ENCODE measurements at places on chromosomes 2 and 18.

DNA sequence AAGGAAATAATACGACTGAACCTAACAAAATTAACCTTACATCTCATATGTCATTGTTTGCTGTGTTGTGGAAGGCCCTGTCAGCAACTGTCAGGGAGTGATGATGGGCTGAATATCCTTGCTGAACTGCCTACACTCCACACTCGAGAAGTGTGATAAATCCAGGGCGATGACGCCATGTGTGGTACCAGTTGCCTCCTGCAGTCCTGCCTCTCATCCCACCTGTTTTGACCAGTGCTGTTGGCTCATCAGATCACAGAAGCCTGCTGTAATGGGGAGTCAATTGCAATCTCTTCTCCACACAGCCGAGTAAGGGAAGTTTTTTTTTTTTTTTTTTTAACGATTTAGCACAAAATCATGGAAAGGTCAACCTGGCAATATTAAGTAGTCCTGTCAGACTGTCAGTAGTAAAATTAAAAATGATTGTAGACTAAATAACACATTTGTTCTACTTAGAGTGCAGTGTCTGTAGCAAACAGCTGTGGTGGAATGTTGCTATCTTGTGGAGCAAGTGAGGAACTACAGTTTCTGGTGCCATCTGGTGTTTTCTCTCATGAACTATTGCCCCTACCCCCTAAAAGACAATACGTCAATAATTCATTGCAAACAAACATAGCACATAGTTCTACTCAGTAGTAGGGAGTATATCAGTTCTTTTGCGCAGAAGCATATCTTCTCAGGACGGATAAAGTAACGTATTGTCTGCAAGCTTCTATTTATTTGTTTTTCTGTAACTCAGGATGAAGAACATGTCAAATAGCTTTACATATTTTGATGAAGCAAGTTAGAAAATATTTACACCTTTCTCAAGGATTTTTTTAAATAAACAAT, 347.6 kb downstream of the CTNNA2 start:
- ATAC-seq = no peak

DNA sequence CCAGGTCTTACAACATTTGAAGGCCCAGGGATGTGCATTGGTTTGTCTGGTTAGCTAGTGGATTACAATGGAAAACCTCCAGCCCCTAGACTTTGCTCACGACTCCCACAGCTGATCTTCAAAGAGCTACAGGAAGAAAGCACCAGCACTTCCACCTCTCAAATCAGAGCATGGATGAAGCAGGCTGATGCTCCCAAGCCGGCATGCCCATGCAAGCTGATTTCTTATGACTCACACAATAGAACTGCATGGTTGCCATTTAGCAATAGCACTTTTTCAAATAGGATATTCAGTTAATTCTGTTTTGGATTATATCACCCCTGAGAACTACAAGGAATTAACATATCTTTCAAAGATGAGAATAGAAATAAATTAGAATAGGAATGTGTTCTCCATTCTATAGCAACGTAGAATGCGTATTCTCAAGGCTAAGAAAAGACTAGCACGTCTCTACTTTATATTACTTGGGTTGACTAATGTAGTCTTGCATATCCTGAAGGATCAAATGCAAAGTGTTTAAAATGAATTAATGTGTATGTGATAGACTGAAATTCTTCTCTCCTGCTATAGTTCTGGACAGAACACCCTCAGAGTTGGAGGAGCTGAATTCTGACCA, 292.4 kb downstream of the TRIB2 start:
- no peak for ATAC-seq

DNA sequence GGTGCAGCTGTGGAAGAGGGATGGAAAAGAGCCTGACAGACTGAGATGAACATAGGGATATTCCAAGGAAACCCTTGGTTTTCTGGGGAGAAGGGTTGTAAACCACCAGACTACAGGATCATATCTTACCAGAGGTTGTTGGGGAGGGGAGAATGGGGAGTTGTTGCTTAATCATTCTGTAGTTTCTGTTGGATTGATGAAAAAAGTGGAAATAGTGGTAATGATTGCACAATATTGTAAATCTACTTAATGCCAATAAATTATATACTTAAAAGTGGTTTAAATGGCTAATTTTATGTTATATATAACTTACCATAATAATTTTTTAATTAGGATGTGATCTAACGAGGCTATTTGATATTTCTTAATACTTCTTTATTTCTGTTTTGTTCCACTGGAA, 800.9 kb downstream of the BCL11A start:
- ATAC-seq = no peak

- ATAC-seq = no peak
These were observed 736 bp downstream of the ZSCAN30 start for GRCh38 chr18:35289293-35289692.

DNA sequence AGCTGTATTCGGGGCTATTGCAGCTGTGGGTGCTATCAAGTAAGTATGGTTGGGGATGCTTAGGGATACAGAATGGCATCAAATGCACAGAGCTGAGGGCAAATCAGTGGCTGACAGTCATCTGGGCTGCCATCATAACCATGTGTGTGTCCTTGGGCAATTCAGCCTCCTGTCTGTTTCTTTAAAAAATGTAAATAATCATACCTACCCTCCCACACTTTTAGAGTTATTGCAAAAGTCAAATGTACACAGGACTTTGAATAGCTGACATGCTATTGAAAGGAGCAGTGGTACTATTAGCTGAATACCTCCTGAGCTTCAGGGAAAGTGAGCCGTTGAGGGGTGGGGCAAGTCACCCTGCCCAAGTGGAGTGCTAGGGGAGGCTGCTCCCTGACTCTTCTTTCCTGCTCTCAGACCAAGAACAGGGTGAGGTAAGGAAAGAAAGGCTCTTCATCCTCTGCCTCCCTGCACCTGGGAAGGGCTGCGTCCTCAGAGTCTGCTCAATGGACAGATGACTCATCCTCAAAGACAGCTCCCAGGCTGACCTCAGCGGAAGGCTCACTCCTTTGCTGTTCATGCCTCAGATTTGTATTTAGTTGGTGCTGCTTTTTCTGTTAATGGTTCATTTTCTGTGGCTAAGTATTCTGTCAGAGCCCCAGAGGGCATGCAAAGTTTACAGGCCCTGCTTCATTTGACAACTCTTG, 54.9 kb upstream of the BZW1 start:
- no peak for ATAC-seq

DNA sequence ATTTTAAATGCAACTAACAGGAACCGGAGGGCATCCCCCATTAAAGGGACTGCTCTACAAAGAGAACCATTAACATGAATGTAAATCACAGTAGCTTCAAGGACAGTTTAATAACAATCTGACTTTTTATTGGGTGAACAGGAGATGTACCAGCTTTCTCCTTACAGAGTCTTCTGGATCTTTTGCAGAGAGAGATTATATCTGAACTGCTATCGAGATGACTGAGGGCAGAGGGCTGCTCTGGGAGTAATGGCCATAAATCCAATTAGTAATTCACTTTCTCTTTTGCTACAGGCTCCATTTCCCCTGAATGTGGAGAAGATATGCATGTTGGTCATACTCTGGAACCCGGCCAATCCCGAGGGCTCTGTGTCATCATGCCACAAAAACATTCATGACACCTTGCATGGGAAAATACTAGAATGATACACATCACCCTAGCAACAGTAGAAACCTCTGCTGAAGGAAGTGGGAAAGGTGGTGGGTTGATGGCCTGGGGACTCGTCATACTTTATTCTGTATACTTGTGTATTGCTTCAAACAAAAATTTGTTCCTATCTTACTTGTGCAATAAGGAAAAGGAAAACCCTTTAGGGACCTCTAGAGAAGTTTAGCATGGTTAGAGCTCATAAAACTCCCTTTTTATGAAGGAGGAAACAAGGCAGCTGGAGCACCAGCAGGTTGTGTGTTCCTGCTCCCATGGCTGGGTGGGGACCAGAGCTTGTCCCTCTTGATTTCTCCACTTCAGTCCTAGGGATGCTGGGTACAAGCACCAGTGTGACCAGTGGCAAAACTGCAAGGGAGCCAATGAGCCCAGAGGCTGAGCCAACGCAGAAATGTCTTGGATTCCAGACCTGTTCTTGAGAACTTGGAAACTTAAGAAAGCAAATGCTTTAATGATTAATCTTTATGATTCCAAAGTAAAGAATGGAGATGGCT, 26.0 kb downstream of the CTAGE1 start:
- ATAC-seq = no peak

GRCh38 chr2:134401789-134402188, 147.9 kb downstream of the MGAT5 start:
- no peak for ATAC-seq

DNA sequence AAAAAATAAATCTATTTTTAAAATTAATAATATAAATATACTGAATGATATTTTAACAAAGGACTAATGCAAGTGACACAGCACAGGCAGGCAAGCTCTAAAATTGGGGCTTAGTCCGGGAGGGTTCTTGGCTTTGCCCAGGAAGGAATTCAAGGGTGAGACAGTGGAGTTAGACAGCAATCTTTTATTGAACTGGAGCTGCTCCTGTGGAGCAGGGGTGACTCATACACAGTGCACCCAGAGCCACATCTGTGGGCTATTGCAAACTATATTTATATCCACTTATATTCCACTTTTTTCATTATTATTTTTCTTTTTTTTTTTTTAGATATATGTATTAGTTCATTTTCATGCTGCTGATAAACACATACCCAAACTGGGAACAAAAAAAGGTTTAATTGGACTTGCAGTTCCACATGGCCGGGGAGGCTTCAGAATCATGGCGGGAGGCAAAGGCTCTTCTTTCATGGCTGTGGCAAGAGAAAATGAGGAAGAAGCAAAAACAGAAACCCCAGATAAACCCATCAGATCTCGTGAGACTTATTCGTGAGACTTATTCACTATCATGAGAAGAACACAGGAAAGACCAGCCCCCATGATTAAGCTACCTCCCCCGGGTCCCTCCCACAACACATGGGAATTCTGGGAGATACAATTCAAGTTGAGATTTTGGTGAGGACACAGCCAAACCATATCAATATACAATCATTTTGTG, 437.1 kb downstream of the BCL11A start:
- ATAC-seq = no peak

DNA sequence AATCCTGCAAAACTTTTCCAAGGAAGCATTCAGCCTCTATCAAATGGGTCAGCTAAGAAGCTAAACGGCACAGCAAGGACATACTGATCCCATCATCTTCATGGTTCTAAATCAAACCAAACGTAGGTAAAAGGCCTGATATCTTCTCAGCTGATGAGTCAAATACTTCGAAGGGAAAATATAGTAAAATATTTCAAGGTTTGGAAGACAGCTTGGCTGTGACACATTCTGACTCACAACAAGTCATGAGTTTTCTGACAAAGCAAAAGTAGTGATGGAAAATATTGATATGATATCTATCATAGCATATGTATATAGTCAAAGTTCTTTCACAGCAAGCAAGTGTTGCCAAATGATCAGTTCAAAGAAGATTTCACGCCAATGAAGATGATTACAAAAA, 31.5 kb downstream of the DOCK10 start:
- peak; percentile 91 for ATAC-seq

GRCh38 chr18:11411048-11411447, 198.3 kb upstream of the SLC35G4 start:
- no peak for ATAC-seq

GRCh38 chr2:168034616-168035015, 212.8 kb downstream of the STK39 start:
- no peak for ATAC-seq

- no peak for ATAC-seq
These were observed 124.0 kb downstream of the MBD2 start for GRCh38 chr18:54100466-54100865.

DNA sequence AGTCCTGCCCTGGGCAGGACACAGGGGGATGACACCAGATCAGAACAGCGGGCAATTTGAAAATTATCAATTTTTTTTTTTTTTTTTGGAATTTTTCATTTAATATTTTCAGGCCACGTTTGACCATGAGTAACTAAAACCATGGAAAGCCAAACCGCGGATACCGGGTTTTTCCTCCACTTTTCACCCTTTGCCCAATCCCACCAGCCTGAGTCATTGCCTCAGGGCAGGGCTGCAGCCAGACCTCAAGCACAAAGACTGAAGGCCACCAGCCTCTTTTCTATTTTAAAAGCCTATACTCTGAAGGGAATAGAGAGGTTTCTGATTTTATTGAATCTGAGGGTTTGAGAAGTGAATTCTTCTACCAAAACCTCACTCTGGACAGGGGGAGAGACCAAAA, 381.1 kb downstream of the IRS1 start:
- no peak for ATAC-seq

- no peak for ATAC-seq
These were observed 34.5 kb downstream of the PCBP1 start for GRCh38 chr2:70121627-70122372.

GRCh38 chr2:176491172-176491904, 222.1 kb downstream of the MTX2 start:
- ATAC-seq = peak; percentile 32

GRCh38 chr18:59655676-59656075, 41.5 kb downstream of the CCBE1 start:
- ATAC-seq = no peak

- ATAC-seq = no peak
These were observed 121.2 kb upstream of the TANK start for GRCh38 chr2:161039071-161039470.
